Activated naive CD4-positive, alpha-beta T cell (primary cell): ENCODE measurements at places on chromosomes 13 and 19.

DNA sequence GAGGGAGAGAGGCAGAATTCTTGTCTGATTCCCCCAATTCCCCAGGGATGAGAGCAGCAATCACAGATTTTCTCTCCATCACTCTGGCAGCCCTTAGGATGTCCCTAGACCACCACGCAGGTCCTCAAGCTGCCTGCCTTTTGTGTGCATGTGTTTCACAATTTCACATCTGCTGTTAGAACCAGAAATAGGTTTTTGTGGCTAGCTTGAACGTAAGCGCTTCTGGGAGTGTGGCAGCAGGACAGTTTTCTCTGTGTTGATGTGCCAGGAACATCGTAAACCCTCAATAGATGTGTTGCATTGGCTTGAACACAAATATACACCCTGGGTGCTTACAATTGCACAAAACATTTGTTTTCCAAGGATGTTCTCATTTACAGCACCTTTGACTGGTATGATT, 78.8 kb upstream of the TMTC4 start:
- no peak for DNase-seq

DNA sequence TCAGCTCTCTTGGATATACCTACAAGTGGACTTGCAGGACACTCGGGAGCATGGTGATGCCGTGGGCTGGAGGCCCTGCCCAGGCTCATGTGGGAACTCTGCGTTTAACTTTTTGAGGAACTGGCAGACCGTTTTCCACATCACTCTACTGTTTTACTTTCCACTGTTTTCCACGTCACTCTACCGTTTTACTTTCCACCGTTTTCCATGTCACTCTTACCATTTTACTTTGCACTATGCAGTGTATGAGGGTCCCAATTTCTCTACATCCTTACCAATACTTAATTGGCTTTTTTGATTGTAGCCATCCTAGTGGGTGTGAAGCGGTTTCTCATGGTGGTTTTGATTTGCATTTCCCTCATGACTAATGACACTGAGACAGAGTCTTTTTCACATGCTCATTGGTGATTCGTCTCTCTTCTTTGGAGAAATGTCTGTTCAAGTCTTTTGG, 40.5 kb downstream of the GATAD2A start:
- DNase-seq, result no peak

DNA sequence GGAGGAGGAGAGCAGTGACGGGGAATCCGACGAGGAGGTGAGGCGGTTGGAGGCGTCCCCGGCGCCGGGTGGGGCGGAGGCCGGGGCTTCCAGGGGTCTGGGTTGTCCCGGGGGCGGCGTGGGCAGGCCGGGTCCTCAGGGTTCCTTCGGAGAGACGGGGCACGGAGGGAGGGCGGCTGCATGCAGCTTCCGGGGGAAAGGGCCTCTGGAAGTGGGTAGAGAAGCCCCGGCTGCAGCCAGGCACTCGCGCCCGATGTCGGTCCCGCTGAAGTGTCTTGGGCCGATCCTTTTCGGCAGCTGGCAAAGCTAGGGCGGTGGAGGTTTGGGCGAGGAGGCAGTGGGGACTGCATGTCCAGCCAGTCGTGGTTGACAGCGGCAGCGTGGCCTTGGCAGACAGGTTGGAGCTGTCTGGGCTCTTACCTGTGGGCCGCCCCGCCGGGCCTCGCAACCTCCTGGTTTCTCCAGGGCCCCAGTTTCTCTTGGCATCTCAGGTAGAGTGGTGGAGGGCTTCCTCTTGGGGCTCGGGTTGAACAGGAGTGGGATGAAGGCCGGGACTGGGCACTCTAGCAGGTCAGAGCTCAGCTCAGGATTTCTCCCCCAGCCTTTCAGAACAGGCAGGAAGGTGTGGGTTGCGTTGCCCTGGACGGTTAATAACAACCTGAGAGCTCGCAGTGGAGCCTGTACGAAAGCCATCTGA, 690 bp downstream of the KMT2B start:
- DNase-seq, result no peak

DNA sequence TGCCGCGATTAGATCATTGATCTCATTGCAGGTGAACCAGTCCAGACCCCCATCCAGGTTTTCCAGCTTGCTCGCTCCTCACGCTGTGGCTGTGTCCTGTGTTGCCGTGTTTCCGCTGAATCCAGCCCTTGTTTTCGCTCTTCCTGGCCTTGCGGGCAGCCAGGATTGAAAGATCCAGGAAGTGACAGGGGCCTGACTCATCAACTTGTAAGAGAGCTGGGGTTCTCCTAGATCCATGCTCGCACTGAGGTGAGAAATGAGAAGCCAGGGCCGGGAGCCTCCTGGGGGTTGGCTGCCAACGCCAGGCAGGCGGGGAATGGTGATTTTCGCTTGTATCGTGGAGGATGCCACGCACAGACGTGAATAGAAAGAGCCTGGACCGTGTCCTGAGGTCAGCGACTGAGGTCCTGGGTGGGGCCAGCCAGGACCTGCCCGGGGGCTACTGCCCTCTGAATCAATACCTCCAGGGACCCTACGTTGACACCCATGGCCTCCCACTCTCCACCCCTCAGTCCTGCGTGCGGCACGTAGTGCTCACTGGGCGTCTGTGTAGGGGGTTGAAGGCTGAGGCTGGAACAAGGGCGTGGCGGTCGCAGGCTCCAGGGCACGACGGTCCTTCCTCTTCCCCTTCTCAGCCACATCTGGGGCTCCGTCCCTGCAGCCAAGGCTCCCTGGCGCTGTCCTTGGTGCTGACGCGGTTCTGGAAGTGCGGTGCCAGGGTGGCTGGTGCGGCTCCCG, 7.3 kb upstream of the PTPRH start:
- DNase-seq, result no peak

GRCh38 chr19:2834294-2834871, 6.9 kb upstream of the ZNF555 start:
- no peak for DNase-seq

GRCh38 chr13:95644601-95645052, at the start of gene DZIP1:
Gene DZIP1, minus strand, starts transcription at chr13:95644706. Its CDS starts 2,677 bp downstream, at chr13:95642029.
- DNase-seq, result no peak

- no peak for DNase-seq
Observed at GRCh38 chr13:24684600-24684998, 4.4 kb downstream of the ATP12A start.

DNA sequence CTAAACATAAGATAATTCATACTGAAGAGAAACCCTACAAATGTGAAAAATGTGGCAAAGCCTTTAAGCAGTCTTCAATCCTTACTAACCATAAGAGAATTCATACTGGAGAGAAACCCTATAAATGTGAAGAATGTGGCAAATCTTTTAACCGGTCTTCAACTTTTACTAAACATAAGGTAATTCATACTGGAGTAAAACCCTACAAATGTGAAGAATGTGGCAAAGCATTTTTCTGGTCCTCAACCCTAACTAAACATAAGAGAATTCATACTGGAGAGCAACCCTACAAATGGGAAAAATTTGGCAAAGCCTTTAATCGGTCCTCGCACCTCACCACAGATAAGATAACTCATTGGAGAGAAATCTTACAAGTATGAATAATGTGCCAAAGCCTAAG, 40.6 kb downstream of the ZNF254 start:
- no peak for DNase-seq

- no peak for DNase-seq
Observed at GRCh38 chr19:29189033-29189360, 24.0 kb downstream of the UQCRFS1 start.

GRCh38 chr19:14089662-14090508, 666 bp downstream of the SAMD1 start:
- DNase-seq, result no peak

DNA sequence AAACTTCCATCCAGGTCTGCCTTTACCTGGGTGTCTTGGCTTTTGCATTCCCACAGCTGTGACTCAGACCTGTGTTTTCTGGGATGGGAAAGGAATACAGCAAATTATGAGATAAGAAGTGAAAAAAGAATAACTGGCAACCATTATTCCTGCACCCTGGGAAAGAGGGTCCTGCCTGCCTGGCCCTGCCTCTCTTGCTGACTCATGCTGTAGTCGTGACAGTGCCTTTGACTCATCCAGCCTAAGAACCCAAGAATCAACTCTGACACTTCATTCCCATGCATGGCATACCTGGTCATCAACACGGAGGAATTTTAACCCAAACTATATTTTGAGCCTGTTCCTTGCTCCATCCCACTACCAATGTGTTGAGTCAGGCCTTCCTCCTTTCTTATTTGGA, 185.4 kb upstream of the SERP2 start:
- DNase-seq, result no peak

DNA sequence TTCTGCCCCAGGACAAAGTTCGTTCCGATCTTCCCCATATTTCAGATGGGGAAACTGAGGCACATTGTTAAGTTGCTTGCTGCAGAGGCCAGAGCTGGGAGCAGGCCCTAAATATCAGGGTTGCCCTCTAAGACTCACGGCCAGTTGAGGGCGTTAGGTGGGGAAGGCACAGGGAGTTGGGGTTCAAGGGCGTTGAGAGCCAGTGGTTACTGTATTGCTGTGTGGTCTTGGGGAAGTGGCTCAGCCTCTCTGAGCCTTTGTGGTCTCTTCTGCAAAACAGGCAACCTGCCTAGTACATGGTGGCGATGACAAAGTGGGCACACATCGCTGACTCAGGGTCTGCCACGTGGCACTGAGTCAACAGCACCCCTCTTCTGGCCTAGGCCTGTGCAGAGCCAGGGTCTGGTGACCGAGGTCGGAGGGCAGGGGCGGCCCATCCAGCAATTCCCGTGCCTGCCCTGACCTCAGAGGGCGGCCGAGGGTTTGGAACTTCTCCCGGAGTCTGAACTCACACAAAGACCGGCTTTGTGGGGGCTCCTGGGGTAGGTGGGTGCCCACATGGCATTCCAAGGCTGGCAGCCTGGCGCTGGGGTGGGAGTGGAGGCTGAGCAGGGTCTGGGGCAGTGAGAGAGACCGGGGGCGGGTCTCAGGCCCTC, 10.2 kb downstream of the TNFAIP8L1 start:
- no peak for DNase-seq

GRCh38 chr13:96925916-96926628, 68.2 kb downstream of the OXGR1 start:
- no peak for DNase-seq

DNA sequence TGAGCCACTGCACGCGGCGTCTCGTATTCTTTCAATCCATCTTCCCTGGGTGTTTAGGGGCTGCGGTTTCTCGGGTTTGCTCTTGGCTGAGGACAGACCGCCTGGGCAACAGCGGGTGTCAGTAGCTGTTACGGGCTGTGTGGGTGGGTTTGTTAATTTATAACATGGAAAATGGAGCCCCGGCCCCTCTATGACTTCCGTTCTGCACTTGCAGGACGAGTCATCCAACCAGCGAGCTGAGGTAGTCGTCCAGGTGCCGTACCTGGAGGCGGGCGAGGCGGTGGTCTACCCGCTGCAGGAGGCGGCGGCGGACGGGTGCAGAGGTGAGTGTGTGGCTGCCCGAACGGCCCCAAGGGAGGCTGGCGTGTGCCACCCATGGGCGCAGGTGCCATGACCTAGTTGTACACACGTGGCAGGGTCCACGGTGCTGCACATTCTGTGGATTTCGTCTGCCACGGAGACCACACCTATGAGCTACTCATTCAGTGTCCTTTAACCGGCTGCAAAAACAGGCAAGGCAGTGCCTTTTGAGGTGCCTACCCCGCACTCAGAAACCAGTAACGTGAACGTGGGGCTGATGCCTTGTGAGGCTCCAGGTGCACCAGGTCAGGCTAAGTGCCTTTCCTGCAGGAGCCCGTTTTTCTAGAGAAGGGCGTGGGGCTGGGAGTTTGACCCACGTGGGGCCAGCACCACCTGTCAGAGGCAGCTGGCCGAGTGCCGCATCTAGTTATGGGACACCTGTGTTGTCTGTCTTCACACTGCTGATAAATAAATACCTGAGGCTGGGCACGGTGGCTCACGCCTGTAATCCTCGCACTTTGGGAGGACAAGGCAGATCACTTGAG, 10.9 kb downstream of the POLR2E start:
- DNase-seq, result no peak

DNA sequence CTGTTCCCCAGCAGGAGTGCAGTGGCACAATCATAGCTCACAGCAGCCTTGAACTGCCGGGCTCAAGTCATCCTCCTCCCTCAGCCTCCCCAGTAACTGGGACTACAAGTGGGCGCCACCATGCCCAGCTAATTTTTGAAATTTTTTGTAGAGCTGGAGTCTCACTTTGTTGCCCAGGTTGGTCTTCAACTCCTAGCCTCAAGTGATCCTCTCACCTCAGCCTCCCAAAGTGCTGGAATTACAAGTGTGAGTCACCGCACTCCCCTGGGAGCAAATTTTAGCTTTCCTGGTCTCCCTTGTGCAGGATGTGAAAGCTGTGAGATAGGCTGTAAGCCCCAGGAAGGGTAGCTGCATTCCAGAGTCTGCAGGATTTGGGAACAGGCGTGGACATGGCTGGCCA, 5.4 kb upstream of the GARRE1 start:
- no peak for DNase-seq

DNA sequence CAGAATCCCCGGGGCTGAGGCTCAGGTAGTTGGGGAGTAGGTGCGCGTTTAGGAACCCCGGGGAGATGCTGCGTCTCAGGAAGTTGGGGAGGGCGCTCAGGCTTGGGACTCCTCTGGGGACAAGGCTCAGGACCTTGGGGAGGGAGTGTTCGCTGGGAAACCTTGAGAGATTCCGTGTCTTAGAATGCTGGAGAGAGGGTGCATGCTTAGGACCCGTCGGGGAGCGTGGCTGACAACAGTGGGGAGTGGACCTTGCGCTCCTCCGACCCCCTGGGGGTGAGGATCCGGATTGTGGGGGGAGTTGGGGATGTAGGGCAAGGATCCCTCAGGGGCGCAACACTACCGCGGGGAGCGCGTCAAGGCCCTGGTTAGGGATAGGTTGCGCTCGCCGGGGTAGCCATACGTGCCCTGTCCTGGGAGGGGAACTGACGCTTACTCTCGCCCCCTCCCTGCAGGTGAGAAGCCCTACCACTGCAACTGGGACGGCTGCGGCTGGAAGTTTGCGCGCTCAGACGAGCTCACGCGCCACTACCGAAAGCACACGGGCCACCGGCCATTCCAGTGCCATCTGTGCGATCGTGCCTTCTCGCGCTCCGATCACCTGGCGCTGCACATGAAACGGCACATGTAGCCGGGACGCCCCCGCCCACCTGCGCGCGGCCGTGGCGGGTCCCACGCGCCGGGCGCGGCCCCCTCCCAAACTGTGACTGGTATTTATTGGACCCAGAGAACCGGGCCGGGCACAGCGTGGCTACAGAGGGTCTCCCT, 2.0 kb downstream of the KLF2 start:
- no peak for DNase-seq

DNA sequence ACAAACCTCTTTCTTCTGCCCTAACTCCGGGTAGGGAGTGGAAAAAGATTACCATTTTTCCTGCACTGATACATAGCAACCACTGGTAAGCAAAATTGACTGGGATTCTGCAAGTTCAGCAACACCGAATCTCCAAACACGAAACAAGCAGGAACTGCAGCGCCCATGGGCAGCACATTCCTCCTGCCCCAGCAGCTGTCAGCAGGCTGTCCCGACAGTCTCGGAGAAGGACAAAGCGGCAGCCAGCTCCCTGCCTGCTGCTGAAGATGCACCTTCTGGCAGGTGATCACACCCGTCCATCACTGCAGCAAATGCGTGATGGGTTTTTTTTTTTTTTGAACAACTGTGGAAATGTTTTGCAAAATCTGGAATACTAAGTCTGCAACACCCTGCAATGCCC, 6.7 kb downstream of the TMTC4 start:
- no peak for DNase-seq

DNA sequence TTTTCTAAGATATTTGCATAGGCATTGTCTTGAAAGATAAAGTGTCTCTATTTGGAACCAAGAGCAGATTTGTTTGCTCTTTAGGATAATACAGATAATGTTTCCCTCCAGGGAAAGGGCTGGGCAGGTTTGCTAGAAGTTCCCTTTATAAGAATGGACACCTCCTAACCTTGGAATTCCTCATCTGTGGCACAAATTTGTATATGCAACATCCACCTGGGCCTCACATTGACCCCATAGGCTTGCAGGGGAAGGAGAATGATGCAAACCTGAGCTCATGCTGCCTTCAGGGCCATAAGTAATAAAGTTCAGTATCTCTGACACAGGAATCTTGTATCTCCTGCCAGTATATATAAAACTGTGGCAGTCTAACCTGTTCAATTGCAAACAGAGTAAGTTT, 508.4 kb upstream of the MIR17HG start:
- no peak for DNase-seq
